ENCODE measurements at places on chromosomes 6 and 20.

DNA sequence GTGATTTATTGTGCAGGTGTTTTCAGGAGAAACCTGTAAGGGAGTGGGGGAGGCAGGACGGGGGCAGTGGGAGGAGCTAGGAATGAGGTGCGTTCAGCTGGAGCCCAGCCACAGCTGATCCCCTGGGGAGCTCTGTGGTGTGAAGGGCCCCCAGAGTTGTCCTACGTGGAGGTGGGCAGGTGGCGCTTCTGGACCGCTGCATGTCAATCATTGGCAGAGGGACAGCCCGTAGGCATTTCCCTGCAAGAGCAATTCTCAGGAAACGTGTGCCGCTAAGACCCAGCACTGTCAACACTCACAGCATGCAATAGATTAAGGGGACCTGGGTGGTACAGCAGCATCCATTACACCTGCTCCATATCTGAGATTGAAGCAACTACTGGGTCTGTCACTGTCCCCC lies 88.0 kb downstream of the PRND start:
- DNase-seq, result no peak

GRCh38 chr6:3509336-3509735 lies 52.5 kb upstream of the SLC22A23 start:
- no peak for DNase-seq

DNA sequence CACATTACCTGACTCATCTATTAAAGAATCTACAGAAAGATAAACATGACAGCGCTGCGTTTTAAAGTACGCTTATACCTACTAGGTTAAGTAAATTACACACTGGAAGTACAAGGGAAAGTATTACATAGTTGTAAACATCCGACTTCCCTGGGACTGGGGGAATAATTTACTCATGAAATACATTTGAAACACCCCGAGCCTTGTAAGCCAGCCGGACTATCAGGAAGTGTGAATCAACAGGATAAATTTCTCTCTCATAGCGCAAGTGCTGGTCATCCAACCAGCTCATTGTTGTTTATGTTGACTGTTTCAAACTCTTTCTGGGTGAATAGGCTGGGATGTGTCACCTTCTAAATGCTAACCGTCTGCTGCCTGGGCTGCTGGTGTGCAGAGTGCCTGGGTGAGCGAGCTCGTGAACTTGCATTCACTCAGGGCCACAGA lies 4.9 kb downstream of the BMP6 start:
- peak; percentile 82 for DNase-seq

DNA sequence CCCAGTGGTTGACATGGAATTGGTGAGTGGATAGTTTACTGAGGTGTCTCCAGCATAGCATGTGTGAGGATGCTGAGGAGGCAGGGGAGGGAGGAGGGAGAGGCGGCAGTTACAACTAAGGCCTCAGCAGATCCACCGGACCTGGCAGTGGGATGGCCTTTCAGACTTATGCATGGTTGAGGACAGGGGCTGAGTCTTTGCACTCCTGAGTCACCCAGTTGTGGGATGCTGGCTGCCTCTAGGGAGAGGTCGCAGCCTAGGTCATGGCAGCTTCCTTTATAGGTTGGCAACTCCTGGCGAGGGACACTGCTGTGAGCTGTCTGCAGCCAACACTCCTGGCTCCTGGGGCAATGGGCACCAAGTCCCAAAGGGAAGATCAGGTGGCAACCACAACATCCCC lies 380.3 kb downstream of the PREX1 start:
- DNase-seq, result no peak

DNA sequence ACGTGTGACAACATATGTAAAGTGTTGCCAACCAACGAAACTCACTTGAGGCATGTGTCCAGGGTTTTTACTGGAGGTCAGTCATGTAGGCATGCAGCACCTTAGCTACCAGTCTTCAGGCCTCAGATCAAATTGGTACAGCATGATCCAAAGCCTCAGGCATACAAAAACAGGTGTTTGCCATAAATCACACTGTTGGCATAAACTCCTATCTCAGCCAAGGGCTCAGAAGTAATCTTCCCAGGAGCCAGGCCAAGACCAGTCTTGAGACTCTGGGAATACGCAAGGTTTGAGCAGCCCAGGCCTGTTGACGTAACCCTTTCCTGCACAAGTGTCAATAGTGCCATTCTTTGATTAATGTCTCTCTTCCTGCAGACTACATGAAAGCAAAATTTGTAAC lies 163.5 kb downstream of the PRL start:
- no peak for DNase-seq

DNA sequence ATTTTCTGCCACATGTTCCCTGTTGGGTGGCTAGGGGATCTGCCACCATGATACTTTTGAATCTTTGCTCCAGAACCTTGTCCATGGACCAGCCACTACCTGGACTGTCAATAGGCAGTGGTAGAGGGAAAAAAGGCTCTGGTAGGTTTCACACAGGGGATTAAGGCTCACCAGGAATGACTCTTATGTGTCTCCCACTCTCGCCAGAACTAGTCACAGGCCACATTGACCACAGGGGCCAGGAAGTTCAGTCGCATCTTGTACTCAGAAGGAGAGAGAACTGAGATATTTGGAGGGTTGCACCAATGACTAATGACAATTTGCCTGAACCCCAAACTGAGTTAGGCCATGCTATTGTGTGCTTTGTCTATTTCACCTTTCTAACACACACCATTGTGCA lies 23.6 kb upstream of the APCDD1L start:
- DNase-seq, result no peak

DNA sequence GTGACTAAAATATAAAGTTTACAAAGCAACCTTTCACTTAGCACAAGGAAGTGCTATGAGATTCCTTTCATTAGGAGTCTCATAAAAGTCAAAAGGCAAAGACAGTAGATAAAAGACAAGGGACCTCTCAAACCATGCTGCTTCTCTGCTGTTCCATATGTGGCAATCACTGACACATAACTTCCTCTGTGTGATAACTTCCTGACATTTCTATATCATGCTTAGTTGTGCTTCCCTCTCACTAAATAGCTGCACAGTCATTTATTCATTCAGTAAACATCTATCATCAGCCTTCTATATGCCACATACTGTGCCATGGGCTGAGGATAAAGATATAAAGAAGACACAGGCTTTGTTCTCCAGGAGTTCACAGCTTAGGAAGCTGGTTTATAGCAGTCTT lies 214.8 kb upstream of the GRIK2 start:
- no peak for DNase-seq

GRCh38 chr20:49562311-49563014 lies 5.5 kb downstream of the PTGIS start:
- DNase-seq, result peak; percentile 62

DNA sequence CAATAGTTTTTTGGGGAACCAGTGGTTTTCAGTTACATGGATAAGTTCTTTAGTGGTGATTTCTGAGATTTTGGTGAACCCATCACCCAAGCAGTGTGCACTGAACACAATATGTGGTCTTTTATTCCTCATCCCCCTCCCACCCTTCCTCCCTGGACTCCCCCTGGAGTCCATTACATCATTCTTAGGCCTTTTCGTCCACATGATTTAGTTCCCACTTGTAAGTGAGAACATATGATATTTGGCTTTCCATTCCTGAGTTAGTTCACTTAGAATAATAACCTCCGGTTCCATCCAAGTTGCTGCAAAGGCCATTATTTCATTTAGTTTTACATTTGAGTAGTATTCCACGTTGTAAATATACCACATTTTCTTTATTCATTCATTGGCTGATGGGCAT lies 28.3 kb downstream of the RPP40 start:
- no peak for DNase-seq

DNA sequence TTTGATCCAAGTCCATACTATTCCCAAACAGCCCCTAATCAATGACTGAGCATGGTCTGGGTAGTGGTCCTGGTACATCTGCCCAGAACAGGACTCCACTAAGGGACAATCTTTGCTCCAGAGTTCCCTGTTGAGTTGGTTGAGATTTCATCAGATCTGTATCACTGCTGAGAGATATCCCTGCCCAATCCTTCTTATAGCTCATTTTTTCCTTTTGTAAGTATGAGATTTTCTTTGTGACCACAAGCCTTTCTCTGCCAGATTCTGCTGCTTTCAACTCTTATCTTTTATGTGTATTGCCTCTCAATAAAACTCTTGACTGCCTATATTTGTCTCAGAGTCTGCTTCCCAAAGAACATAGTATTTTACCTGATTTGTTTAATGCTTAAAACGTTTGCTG lies 46.2 kb upstream of the LAMA2 start:
- no peak for DNase-seq

DNA sequence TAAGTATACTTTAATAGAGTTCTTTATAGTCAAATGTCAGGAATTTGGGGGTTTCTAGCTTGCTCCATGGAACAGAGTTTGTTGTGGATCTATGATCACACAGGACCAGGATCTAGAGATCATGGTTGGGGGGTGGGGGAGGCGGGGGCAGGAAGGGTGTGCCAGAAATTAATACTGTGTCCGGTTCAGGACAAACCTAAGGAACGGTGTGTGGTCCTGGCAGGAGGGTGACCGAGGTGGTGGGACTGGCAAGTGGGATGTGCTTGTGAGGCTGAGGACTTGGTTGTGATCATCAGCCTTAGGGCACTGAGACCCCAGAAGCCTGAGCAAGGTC lies 27.9 kb downstream of the GSTA3 start:
- no peak for DNase-seq

DNA sequence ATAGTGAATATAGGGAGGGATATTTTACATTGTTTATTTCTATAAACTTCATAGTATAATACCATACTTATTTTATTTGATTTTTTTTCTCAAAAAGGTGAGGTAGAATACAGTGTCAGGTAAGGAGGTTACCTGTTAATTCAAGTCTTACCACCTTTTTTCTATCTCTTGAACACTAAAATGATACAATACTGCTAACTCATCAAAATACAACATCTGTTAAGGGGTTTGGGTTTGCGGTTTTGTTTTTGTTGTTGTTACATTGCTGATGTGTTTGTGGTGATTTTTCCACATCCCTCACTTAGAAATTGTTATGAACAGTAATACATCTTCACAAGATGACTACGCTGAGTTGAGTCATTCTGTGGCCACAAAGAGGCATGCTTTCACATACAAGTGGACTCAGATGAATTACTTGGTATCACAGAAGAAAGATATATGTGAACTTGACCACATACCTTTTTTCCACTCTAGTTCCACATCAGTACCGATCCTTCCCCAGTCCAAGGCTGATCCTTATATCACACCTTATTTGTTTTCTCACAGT lies 139.4 kb upstream of the ID4 start:
- DNase-seq, result peak; percentile 77

GRCh38 chr6:164749221-164750064 lies 560.0 kb downstream of the C6orf118 start:
- no peak for DNase-seq

DNA sequence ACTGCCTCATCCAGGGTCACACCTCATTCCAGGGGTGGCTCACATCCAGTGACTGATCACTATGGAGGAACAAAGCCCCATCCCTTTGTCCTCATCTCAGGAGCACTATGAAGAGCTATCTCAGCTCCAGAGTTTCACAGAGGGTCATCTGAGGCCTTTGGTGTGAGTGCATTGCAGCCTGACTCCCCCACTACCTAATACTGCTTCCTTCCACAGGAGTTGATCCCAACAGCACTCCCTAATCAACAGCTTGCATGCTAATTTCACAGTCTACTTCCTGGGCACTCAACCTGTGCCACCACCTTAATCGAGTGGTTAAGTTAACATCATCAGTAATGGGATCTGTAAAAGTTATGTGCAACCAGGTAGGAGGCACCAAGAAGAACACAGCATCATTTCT lies 37.7 kb downstream of the F13A1 start:
- DNase-seq, result no peak

GRCh38 chr6:53203483-53203882 lies 54.8 kb upstream of the GCM1 start:
- DNase-seq, result no peak

DNA sequence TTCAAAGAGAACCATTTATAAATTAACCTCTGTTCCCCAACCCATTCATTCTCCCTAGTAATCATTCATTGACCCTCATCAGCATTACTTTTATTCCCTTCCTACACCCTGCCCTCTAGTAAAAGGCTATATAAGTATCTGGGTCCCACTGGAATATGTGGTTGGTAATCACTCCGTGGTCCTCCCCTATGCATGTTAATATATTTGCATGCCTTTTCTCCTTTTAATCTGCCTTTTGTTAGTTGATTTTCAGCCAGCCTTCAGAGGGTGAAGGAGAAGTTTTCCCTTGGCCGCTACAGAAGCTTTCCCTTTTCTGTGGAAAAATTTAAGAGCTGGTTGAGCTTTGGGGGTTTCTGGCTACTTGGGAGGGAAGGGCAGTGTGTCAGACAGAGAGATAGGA lies 585.6 kb downstream of the UTRN start:
- no peak for DNase-seq

DNA sequence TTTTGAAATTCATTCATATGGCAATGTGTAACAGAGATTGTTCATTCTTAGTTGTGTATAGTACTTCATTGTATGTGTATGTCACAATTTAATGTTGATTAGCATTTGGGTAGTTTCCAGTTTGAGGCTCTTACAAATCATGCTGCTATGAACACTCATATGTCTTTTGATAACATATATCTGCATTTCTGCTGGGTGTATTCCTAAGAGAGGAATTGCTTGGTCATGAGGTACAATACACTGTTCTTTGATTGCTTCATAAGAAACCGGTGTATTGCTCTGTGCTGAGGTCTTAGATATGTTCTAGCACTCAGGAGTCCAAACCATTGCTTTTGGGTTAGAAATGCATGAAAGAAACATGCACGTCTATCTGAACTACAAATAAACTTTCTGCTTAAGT lies 492.9 kb upstream of the JAG1 start:
- DNase-seq, result no peak

DNA sequence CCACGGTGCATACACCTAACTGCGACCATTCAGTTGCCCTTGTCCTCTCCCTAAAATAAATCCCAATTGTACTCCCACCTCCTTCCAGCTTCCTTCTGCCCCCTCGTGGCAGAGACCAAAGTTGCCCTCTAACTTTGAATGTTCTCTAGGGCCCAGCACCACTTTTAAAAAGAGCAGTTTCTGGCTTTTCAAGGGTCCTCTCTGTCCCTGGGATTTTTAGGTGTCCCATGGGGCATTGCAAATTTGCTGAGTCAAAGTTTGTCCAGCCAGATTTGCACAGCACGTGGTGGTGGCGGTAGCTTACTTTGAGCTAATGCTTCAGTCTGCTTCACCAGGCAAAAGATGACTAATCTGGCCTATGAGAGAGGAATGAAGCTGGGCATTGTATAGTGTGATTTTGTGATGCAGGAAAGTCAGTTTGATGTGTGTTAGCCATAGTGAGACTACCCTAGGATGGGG lies 100.2 kb downstream of the PERP start:
- DNase-seq, result peak; percentile 56

DNA sequence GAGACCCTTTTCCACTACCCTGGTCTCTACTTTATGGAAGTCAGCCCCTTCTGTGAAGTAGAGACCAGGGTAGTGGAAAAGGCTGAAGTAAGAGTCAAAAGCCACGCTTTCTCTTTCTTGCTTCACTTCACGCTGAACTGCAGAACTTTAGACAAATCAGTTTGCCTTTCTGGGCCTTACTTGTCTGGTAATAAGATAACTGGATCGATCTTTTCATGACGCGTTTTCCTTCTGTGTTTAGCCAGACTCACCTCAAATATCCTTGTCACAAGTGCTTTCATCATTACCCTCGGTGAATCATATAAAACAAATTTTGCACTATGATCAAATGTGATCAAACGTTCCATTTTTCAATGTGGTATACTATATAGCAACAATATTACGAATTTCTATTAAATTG lies 170.7 kb downstream of the CLIC5 start:
- no peak for DNase-seq

- no peak for DNase-seq
Observed at GRCh38 chr20:54026295-54027064, 43.9 kb downstream of the BCAS1 start.

GRCh38 chr6:14258117-14258516 lies 140.5 kb downstream of the CD83 start:
- no peak for DNase-seq

GRCh38 chr6:113564371-113565171 lies 292.6 kb upstream of the MARCKS start:
- DNase-seq, result peak; percentile 9
